ENCODE measurements at places on chromosomes 6 and 20.
A peak's percentile ranks its signal among the peaks of the same experiment; 100 is the strongest.

DNA sequence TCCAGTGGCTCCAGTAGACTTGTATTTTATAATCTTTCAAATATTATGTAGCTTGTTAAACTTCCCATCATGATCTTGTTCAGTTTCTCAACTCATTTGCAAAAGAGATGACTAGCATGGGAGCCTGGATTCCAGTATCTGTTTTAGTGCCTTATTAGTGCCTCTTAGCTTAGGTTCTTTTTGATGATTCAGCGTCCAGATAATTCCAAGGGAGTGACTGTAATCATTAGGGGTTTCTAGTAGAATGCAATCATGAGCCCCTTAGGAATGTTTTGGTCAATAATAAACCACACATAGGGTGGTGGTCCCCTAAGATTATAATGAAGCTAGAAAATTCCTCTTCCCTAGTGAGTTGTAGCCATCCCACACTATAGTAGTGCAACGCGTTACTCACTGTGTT, 7.0 kb downstream of the CD2AP start:
- DNase-seq = peak; percentile 31

DNA sequence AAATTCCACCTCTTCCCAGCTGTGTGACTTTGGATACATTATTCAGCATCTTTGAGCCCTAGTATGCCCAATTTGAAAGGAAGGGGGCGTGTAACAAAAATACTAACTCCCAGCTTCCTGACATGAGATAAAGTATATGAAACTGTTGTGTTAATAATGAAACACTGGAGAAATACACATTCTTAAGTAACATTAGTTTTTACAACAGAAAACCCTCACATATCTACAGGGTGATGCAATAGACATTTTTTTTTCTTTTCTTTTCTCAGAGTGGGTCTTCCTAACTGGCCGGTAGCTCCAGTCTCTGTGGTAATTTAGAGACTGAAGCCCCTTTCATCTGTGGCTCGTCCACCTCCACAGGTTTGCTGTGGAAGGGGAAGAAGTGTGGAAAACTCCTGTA, 79.5 kb downstream of the CD83 start:
- DNase-seq = no peak

GRCh38 chr20:50636601-50637540, 54.5 kb downstream of the RIPOR3 start:
- DNase-seq = peak; percentile 61

GRCh38 chr6:169316651-169317050, 63.0 kb upstream of the THBS2 start:
- DNase-seq = no peak

GRCh38 chr6:155050311-155050710, 55.2 kb downstream of the TIAM2 start:
- DNase-seq = no peak

- DNase-seq = no peak
Measured at GRCh38 chr6:20341564-20341963, 60.1 kb upstream of the E2F3 start.

DNA sequence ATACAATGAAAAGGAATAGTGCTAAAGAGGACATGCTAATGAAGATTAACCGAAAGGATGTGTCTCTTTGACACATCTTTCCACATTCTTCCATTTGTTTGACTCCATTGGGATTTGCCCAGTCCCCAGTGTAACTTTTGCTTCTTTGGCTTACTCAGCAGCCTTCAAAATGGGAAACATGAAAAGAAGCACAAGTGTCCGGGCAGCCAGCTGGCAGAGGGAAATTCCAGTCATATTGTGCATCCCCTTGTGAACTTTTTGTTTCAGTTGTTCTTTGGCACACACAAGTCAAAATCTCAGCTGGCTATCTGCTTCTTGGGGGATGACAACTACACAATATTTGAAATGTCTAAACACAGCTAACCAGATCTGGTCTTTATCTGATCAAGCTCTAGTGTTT, 157.4 kb downstream of the OGFRL1 start:
- DNase-seq = no peak

GRCh38 chr6:107509506-107509905, 19.6 kb downstream of the SOBP start:
- no peak for DNase-seq

DNA sequence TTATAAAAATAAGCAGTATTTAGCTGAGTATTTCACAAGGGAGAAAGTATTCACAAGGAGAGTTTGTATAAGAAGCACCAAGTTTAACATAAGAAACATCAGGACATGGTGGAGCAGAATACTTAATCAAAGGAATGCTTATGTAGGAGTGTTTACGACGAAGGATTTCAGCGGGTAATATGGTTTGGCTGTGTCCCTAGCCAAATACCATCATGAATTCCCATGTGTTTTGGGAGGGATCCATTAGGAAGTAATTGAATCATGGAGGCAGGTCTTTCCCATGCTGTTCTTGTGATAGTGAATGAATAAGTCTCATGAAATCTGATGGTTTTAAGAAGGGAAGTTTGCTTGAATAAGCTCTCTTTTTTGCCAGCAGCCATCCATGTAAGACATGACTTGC, 1099.1 kb upstream of the ADGRB3 start:
- no peak for DNase-seq

DNA sequence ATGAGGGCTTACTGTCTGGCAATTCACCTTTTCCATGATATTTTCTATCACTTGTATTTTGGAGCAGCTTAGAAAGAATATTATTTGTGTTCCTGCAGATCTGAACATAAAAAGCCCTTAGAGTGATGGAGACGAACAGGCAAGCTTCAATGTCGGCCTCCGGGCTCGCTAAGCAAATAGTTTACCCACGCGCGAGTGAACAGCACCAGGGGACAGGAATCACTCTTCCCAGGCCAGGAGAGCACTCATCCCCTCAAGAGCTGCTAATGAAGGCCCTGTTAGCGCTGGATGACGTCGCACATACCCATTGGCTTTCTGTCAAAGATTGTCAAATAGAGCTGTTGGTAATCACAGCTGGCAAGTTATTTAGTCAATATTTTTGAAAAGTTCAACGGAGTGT, 395.7 kb downstream of the ZFAND3 start:
- DNase-seq = no peak

DNA sequence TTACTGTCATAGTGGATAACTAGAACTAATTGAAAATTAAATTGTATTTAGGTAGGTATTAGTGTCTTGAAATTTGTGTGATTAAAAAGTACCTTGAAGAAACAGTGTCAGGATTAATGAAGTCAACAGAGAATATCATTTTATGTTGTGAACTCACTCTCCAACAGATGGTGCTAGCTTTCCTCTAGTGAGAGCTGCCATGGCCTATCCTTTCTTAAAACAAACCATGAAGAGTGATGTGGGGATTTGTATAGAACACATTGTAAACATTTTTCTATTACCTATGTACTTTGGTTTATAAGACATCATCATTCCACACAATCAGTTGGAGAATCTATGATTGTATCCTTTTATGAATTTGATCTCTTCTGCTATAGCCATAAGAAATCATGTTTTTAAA, 4.8 kb upstream of the SRSF12 start:
- DNase-seq = peak; percentile 30

DNA sequence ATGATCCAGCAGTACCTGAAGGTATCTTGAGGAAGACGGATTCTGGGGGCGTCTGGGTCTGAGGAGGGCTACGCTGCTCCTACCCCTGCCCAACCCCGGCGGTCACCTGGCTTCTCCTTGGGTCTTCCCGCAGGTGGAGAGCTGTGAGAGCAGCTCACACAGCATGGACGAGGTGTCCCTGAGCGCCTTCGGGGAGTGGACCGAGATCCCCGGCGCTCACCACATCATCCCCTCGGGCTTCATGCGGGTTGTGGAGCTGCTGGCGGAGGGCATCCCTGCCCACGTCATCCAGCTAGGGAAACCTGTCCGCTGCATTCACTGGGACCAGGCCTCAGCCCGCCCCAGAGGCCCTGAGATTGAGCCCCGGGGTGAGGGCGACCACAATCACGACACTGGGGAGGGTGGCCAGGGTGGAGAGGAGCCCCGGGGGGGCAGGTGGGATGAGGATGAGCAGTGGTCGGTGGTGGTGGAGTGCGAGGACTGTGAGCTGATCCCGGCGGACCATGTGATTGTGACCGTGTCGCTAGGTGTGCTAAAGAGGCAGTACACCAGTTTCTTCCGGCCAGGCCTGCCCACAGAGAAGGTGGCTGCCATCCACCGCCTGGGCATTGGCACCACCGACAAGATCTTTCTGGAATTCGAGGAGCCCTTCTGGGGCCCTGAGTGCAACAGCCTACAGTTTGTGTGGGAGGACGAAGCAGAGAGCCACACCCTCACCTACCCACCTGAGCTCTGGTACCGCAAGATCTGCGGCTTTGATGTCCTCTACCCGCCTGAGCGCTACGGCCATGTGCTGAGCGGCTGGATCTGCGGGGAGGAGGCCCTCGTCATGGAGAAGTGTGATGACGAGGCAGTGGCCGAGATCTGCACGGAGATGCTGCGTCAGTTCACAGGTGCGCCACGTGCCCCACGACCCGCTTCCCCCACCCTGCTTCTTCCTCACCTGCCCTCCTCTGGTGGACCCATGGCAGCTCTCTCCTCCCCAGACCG, 166.9 kb upstream of the RNF24 start:
- DNase-seq = no peak
